NCI-H2029 (cell line): ENCODE measurements at places on chromosomes 16 and 17.

DNA sequence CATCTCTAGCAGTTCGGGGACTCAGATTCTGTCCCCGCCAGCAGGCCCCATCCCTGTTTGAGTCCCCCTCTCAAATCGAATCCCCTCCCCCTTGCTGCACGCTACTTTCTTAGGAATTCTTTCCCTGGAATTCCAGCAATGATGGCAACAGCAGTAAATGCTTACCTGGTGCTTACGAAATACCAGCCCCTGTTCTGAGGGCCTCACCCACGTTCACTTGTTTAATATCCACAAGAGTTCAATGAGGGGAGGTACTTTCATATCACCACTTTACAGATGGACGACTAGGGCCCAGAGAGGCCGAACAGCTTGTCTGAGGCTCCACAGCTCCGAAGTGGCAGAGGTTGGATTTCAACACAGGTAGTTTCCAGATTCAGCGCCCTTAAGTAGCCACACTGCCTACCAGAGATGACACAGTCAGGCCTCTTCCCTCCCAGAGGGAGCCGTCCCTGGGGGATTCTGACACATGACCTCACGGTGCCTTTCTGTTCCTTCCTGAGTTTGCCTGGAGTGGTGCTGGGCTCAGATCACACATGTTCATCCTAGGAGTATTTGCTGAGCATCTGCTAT is 120.7 kb upstream of the GSE1 start:
- DNase-seq, result no peak

DNA sequence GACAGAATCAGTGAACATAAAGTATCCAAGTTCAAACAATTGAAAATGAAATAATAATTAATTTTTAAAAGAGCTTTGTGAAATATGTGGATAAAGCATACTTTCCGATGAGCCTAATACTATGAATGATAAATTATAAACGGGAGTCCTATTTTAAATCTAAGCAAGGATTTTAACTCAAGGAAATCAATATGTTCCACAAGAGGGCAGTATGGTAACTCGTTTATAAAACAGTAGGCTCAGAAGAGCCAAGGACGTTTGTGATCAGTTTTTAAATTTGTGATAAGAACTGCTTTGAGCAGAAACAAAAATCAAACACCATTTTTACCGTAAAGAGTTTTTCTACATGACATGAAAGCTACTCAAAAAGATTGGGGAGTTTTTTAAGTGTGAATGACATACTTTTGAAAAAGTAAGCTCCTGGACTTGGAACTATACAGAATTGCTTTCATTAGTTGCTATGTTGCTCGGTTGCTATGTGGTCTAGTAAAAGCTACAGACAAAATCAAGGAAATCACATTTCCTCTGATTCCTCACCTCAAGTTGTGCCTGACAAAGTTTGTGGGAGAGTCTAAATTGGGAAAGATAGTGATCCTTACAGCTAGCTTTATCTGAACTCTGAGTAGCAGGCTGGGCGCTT is 11.8 kb upstream of the TEKT1 start:
- peak; percentile 35 for DNase-seq

GRCh38 chr17:83062011-83062817 is 17.2 kb upstream of the METRNL start:
- no peak for DNase-seq

DNA sequence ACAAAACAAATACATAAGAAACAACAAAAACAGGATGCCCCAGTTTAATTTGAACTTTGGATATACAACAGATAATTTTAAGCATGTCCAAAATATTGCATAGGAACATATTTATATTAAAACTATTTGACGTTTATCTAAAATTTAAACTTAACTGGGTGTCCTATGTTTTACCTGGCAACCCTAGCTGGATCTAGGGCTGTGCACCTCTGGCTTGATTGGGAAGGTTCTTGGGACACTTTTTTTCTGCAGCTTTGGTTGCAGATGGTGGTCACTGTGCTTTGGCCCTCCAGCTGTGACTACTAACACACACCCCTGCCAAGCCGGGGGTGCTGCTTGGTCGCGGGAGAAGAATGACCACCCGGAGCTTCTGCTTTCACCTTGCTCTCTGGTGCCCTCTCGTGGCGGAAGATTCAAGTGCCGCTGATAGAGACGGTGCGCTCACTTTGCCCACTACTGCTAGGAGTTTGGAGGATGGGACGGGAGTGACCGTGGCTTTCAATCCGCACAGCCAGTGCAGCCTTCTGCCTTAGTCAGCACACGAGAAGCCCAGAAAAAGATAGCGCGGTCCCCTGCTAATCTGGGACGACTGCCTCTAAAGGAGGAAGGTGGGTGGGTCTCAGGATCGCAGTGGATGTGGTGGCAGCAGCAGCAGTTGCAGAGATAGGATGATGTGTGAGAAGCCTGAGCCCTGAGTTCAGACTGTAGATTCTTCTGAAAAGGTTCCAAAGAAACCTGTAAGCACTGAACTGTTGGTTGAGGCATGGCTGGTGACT is 6.7 kb downstream of the SPACA3 start:
- DNase-seq, result peak; percentile 37

DNA sequence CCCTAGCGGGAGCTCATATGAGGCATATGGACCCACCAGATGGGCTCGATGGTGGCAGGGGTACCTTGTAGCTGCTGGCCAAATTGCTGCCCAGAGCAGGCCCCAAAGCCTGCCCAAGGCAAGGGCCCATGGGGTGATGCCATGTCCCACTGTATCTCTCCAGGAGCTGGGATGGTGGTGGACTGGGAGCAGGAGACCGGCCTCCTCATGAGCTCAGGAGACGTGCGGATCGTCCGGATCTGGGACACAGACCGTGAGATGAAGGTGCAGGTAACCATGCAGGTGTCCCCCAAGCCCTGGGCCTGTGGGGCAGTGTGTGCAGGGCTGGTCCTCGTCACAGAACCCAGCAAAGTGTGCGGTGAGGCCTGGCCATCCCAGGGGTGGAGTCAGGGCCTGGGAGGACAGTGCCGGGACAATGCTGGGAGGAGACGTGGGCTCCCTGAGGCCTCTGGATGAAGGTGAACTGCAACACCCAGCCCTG is 34.1 kb upstream of the CHMP6 start:
- no peak for DNase-seq

- no peak for DNase-seq
Observed at GRCh38 chr17:44315760-44316731, 7.6 kb downstream of the RUNDC3A start.

DNA sequence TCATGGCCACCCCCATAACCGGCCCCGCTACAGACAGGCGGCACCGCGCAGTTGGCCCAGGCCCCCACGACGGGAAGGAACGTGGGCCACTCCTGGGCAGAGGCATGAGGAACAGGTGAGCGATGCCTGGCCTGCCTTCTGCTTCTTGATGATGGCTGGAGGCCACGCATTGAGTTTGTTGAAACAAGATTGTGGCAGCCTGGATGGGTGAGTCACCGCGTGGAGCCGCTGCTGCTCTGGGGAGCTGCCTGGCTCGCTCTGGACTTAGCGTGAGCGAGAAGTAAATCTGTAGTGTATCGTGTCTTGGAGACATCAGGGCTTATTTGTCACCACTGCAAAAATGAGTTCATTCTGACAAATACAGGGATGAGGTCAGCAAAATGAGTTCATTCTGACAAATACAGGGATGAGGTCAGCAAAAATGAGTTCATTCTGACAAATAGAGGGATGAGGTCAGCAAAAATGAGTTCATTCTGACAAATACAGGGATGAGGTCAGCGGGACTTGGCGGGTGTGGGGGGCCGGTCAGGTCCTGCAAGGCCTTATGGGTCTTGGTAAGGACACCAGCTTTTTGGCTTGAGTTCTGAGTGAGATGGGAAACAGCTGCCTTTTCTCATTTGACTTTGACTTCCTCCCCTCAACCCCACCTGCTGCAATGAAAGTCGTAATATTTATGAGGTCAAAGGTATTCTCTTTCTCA is 93.0 kb downstream of the SEC14L1 start:
- DNase-seq, result no peak

DNA sequence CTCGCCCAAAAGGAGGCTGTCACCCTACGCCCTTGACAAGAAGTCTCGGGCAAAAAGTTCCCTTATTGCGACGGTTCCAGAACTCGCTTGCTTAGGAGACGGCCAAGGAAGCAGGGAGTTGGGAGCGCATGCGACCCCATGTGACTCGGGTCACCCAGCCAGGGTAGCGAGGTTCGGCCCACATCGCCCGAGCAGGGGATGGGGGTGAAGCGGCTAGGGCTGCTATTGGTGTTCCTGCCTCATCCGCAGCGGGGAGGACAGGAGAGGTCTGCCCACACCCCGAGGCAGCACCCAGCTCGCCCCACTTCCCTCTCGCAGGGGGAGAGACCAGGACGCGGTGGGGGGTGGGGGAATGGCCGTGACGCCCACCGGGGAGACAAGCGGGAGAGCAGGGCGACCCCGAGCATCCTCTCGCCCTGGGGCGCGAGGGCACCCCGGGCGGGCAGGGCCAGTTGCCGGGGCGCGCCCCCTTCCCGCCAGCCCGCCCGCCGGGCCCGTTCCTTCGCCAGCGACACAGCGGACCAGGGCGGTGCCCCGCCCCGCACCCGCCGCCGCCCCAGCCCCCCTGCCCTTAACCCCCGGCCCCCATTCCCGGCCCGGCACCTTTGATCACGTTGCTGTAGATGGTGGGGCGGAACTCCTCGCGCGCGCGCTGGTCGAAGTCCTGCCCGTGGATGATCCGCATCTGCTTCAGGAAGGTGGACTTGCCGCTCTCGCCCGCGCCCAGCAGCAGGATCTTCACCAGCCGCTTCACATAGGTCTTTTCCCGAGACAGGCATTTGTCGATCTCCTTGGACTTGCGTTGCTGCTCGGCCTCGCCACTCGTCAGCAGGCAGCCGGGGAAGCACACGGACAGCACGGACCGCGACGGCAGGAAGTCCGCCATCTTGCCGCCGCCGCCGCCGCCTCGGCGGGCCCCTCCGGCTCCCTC is 567 bp downstream of the GNA13 start:
- DNase-seq, result no peak

DNA sequence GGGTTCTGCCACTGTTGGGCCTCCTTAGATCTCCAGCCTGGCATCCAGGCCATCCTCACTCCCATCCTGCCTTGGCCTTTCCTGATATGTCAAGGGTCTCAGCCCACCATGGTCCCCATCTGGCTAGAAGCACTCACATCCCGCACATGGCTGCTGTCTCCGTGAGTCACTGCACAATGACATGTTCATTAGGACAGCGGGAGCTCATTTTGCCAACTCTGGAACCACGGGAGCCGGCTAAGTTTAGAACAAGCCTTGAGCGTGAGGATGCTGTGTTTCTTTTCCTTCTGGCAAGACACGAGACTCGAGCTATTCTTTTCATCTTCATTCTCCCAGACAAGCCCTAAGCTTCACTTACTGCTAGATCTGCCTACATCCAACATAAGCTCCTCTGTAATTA is 65.7 kb upstream of the KSR1 start:
- DNase-seq, result no peak

GRCh38 chr16:35208001-35208935 is 1748.9 kb downstream of the TP53TG3F start:
- DNase-seq, result no peak

GRCh38 chr17:49887086-49887743 is 39.3 kb upstream of the TAC4 start:
- no peak for DNase-seq

GRCh38 chr17:75041656-75042280 is 5.0 kb downstream of the ATP5PD start:
- no peak for DNase-seq

- DNase-seq, result no peak
Observed at GRCh38 chr17:12627177-12627629, 38.5 kb upstream of the MYOCD start.

DNA sequence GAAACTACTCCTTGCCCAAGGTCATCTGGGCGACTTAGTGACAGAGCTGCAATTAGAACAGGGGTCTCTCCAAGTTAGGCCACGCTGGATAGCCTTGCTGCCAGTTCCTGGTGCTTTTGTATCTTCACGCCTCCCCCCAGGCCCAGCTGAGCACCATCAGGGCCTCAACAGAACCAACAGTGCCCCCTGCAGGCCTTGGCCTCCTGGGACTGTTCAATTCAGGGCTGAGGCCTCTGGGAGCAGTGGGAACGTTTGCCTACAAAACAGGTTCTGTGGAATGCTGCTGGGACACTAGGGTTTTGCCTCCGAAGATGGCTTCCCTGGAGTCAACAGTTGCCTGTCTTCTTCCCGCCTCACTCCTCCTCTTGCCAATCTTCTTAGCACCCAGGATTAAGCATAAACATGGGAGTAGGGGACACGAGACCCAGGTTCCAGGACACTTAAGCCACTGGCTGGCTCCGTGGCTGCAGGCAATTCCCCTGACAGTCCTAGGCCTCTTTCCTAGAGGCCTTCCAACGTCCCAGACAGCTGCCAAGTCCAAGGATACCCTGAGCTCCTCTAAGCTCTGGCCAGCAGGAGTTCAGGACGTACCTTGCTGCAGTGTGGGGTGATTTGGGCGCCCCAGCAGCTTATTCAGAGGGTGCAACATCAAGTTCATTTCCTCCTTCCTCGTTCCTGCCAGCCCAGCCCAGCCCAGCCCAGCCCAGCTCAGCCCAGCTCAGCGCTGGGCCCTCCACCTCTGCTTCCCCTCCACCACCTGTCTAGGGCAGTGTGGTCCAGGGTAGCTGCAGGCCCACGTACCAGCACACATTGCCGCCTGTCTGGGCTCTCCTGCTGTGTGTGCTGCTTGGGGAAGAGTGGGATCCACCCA is 246.6 kb upstream of the RPL38 start:
- peak; percentile 56 for DNase-seq

DNA sequence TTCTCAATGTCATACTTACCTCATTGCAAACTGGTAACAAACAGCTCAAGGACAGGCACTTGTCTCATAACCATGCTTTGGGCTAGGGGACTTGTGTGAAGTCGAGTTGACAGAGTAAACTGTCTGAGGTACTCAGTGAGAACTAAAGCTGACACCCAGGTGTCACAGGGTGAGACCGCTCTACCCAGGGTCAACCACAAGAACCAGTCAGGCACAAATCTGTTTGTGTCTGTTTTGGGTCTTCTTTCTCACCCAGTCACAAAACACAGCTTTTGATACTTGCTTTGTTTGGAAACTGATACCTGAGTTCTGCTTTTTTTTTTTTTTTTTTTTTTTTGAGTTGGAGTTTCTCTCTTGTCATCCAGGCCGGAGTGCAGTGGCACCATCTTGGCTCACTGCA is 161.1 kb downstream of the STX8 start:
- no peak for DNase-seq

DNA sequence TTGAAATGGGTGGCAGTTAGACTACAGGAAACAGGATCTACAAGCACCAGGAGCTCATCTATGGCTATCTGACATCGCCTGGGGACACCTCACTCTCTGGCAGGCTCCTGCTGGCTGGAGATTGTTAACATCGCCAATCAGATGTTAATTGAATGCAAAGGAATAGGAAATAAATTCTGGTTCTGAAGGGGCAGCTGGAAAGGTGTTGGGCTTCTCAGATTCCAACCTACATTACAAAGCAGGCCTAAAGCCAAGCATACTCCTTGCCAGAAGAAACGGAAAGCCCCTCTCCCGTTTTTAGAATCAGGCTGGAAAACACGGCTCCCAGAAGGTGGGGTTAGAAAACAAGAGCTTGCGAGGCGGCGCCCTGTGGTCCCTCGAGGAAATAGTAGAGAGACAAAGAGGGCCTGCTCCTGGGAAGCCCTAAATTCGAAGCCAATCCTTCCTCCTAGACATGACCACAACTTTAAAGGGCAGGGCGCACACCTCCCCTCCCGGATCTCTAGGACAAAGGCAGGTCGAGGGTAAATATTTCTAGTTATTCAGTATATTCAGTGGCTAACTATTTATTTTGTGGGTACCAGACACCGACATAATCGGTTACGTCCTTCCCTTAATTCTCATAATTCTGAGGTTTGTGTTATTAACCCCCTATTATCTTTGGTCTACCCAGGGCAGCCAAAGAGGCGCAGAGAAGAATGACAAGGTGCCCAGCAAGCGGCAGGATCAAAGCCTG is 763 bp upstream of the TOM1L1 start:
- DNase-seq, result peak; percentile 45
